ENCODE measurements at places on chromosomes 2 and 18.

GRCh38 chr18:52715991-52716390 is 376.0 kb downstream of the DCC start:
- DNase-seq = no peak

DNA sequence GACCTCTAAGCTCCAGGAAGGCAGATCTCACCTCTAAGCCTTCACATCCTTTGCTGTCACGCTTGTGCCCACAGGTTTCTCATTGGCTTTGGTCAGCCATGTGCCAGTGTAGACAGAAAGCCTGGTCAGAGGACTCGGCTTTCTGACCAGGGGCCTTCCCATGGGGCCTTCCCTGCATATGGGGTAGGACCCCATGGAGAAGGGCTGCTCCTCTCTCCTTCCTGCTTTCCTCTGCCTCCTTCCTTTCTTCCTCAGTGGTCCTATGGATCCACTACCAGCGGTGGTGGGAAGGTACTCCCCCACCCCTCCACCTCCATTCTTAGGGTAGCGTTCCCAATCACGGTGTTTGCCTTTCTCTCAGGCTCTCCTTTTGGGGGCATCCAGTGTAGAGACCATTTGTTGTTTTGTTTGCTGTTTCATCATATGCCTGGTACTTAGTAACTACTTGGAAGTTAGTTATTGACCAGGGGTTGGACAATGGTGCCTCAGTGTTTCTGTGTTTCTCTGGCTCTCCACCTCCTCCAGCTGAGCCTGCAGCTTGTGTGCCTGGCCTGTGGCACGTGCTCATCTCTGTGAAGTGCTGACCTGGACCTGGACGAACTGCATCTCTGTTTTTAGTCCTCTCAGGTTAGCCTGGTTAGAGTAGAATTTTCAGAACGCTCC is 71.6 kb downstream of the ZNF407 start:
- DNase-seq = no peak

DNA sequence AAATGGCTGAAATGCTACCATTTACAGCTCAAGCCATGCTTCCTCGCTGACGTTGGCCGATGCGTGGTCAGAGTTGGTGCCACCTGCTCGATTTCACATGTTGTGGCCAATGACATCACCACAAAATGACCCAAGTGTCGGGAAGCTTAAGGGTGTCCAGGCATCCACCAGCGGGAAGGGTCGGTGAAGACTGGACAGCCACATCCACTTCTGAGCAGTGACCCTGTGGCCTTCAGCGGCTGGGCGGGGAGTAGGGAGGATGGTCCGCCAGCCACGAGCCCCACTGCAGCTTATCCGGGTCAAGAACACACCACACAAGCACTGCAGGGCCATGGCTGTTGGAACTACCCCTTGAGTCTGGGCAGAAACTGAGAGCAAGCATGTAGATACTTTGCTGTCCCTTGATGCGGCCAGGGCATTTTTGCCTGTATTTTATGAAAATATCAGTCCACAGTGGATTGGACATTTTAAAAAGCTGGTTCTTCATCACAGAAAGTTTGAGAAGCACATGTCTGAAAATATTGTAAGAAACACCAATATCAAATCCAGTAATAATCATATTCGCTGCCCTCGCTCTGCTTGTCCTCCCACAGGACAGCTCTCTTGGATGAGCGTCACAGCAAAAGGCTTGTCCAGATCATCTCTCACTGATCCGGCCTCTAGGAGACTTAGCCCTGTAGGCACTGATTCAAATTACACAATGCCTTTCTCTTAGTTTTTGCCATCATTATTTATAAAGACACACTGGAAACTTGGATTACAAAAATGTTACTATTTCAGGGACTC is 174.0 kb downstream of the TWIST2 start:
- no peak for DNase-seq

- no peak for DNase-seq
Observed at GRCh38 chr2:119637371-119637770, 41.6 kb upstream of the TMEM177 start.

GRCh38 chr2:144454466-144455287 is 65.2 kb downstream of the ZEB2 start:
- no peak for DNase-seq

- no peak for DNase-seq
Observed at GRCh38 chr2:126802316-126802715, 96.4 kb upstream of the TEX51 start.

- no peak for DNase-seq
Observed at GRCh38 chr2:37358466-37358865, 14.0 kb downstream of the QPCT start.
